Dermis microvascular lymphatic vessel endothelial cell (primary cell): ENCODE measurements at places on chromosomes 16 and 17.

DNA sequence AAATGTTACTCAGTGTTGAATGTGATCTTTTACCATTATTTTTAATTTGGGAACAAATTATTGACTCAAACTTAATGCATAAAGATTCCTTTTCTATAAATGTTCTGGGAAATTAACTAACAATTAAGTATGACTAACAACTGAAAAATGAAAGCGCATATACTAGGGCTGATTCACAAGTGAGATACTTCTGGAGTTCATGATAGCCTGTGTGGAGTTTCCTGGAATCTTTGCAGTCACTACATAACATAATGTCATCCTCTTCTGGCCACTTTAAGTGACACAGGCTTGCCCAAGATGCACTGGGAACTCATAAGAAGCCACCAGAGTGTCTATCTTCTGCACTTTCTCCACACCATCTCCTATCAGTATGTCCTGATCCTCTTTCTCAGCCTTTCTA, 450.3 kb upstream of the CDH11 start:
- DNase-seq = no peak

DNA sequence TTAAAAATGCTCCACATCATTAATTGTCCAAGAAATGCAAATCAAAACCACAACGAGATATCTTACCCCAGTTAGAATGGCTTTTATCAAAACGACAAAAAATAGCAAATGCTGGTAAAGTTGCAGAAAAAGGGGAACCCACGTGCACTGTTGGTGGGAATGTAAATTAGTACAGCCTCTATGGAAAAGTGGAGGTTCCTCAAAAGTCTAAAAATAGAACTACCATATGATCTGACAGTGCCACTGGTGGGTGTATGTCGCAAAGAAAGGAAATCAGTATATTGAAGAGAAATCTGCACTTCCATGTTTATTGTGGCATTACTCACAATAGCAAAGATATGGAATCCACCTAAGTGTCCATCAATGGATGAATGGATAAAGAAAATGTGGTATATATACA, 38.2 kb upstream of the ZFHX3 start:
- DNase-seq = no peak

DNA sequence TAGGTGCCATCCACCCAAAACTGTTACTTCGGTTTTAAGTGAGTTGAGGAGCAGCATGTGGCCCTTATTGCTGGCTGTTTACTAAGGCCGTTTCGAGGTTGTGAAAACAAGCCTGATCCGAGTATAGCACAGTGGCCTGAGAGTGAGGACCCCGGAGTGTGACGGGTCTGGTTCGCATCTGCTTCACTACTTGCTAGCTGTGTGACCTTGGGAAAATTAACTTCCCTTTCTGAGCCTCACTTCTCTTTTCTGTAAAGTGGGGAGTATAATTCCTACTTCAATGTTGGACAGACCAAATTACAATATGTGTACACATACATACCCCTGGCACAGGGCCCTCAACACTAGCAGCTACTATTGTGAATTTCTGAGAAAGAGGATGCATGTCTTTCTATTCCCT, 11.7 kb upstream of the HEATR6 start:
- DNase-seq = no peak

DNA sequence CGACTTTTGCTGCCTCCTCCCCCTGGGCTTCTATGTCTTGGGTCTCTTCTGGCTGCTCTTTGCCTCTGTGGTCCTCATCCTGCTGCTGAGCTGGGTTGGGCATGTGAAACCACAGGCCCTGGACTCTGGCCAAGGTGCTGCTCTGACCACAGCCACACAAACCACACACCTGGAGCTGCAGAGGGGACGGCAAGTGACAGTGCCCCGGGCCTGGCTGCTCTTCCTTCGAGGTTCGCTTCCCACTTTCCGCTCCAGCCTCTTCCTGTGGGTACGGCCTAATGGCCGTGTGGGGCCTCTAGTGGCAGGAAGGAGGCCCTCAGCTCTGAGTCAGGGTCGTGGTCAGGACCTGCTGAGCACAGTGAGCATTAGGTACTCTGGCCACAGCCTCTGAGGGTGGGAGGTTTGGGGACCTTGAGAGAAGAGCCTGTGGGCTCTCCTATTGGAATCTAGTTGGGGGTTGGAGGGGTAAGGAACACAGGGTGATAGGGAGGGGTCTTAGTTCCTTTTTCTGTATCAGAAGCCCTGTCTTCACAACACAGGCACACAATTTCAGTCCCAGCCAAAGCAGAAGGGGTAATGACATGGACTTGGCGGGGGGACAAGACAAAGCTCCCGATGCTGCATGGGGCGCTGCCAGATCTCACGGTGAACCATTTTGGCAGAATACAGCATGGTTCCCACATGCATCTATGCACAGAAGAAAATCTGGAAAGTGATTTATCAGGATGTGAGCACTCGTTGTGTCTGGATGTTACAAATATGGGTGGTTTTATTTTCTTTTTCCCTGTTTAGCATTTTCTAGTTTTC, 2.3 kb downstream of the GP1BA start:
- peak; percentile 36 for DNase-seq
